ENCODE measurements at places on chromosomes 6 and 20.
A peak's percentile ranks its signal among the peaks of the same experiment; 100 is the strongest.

DNA sequence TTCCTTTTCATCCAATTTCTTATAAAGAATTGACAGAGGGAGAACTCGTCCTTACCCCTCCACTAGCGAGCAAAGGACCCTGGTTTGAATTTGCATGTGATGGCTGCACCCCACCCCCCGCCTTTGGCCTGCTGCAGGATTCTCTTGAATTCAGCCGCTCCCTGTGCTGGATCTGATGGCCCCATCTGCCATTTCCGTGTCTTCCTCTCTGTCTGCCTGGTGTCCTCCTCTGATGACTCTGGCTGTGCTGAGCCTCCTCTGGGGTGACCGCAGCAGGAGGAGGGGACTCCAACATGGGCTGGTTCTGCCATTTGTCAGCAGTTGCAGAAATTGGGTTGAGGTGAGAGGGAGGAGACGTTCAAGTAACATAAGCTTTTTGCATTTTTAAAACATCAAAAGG is 188.8 kb downstream of the DLL1 start:
- DNase-seq = no peak

- DNase-seq = no peak
These were observed 2.5 kb upstream of the BPIFA1 start for GRCh38 chr20:33233129-33233774.

DNA sequence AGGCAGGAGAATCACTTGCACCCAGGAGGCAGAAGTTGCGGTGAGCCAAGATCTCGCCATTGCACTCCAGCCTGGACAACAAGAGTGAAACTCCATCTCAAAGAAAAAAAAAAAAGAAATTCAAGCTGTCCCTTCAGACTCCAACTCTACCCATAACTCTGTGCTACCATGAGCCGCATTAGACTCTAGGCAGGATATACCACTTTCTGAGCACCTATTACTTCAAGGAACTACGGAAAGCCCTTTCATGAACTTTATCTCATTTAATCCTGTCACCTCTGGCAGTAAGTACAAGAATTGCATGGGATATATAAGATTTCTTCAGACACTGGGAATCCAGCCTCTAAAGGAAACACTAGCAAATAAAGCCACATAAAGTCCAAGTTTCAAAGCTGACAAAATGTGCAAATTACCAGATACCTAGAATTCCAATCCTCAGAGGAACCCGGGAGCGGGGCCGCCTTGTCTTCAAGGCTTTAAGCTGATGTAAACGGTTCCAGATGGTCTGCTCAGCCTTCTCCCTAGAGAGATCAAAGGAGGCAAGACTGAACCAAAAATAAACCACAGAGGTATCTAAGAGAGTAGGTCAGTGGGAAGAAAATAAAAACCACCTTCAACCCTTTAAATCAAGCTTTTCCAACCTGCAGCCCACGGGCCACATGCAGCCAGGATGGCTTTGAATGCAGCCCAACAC is 9.4 kb downstream of the CDK5RAP1 start:
- no peak for DNase-seq

- DNase-seq = no peak
These were observed 40.0 kb upstream of the MBOAT1 start for GRCh38 chr6:20252311-20252710.

- DNase-seq = no peak
These were observed 11.2 kb upstream of the ZNF76 start for GRCh38 chr6:35248300-35248699.

GRCh38 chr20:10924644-10925201 is 250.9 kb upstream of the JAG1 start:
- peak; percentile 93 for DNase-seq
